ENCODE measurements at places on chromosomes 3 and 15. TPM values are rescaled to one million over a fixed set of nuclear protein-coding genes. Genes with fewer than 3 reads are reported as not detected.

Gene PFN2
- total RNA-seq, result 84.8 TPM

Gene ARNT2
- 4.7 TPM for total RNA-seq

Gene RPLP1
- total RNA-seq, result 1,178 TPM

Gene P2RY1
- 4.8 TPM for total RNA-seq

Gene CTXN2
- not detected for total RNA-seq

DNA sequence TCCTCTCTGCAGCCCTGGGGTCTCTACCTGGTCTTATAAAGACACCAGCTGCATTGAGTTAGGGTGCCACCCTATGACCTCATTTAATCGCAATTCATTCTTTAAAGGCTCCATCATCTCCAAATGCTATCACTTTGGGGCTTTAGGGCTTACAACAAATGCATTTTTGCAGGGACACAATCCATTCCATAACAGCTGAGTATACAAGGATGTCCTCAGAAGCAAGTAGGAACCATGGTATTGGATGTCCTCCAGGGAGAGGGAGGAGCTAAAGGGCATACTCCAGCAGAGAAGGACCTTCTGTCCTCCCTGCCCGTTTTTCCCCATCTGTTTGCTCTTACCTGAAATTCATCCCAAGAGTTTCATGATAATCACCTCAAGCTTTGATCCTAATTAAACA, 30.3 kb downstream of the UMPS start:
- DNase-seq, result no peak

GRCh38 chr15:80333261-80333660, 70.9 kb upstream of the ARNT2 start:
- no peak for DNase-seq

GRCh38 chr3:159866201-159866746, 122.4 kb upstream of the IL12A start:
- no peak for DNase-seq

DNA sequence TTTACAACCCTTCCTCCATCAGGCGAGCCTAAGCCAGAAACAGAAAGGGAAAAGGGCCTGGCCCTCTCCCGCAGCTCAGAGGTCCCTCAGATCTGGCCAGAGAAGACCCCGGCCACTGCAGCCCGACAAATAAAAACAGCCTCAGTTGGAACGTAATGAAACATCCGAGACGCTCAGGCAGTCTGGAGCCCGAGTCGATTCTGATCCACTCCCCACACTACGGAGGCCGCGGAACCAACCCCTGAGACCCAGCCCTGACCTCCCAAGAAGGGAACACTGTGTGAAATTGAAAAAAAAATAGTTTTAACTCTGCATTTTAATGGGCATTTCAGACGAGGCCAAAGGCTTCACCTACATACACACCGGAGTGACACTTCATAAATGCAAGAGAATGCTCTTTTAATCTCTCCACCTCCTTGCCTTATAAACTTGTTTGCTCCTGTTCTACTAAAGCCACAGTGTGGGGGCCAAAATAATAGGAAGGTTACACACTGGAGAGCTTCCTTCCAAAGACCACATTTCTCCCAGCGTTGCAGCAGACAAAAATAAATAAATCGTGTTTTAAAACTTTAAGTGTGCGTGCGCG, 3.7 kb downstream of the MEIS2 start:
- no peak for DNase-seq

GRCh38 chr15:70726753-70727152, 36.6 kb downstream of the UACA start:
- DNase-seq, result no peak

DNA sequence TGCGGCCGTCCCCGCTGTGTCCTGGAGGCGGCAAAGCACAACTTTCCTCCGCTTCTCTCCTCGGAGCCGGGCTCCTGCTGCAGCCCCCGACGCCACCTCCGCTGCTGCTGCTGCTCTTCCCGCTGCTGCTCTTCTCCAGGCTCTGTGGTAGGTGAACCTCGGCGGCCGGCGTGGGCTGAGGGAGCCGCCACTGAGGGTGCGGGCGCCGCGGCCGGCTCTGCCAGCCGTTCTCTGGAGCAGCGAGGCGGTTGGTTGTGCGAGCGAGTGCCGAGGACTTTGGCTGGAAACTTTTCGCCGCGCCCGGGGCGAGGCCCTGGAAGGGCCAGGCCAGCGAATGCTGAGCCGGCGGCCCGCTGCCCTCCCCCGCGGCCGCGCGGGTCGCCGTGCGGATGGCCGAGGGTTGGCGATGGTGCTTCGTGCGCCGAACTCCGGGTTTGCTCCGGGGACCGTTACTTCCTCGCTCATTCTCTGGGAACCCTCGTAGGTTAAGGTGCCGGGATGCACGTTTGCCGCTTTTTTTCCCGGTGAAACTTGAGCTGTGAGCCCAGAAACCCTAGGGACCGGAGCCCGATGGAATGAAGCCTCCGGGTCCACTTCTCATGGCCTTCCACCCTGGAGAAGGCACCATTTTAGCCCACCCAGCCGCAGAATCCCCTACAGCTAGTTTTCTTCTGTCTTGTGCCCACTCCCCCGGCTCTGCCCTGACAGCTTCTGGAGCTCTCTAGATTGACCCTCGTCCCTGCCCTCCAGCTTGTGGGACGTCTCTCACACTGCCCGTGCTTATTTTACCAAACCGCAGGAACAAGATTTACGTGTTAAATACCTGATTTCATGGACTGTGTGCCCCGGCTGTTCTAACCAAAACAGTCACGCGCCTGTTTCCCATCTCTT, 660 bp downstream of the NECTIN3 start:
- no peak for DNase-seq

Data from cardiac septum (tissue), 1 donor.